Ovary (tissue), 10 donors: ENCODE measurements at places on chromosomes 12 and 14.

GRCh38 chr14:100566119-100566518 is 21.1 kb downstream of the BEGAIN start:
- no peak for DNase-seq

- no peak for DNase-seq
Measured at GRCh38 chr12:88433997-88434703, 146.1 kb downstream of the KITLG start.

DNA sequence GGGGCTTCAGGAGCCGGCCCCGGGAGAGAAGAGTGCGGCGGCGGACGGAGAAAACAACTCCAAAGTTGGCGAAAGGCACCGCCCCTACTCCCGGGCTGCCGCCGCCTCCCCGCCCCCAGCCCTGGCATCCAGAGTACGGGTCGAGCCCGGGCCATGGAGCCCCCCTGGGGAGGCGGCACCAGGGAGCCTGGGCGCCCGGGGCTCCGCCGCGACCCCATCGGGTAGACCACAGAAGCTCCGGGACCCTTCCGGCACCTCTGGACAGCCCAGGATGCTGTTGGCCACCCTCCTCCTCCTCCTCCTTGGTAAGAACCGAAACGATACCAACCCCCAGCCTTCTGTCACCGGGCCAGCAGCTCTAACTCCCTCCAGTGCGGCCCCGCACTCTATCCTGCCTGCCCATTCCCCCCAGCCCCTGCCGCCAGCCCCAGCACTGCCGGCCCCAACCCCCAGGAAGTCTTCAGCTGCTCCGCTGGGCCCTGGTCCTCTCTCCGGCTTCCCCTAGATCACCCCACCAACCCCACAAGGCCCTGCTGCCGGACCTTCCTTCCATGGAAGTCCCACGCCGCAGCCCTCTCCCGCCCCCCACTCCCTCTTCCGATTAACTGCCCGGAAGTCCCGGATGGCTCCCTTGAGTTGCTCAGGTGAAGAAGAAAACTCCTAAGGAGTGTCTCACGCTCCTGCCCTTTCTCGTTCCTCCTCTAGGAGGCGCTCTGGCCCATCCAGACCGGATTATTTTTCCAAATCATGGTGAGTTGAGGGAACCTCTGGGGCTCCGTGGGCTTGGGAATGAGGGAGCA is 693 bp downstream of the LRP10 start:
- DNase-seq: peak; percentile 87

GRCh38 chr12:93174048-93174447 is 203.7 kb upstream of the NUDT4 start:
- no peak for DNase-seq

GRCh38 chr12:116249938-116250337 is 27.6 kb downstream of the MED13L start:
- DNase-seq: no peak

- DNase-seq: peak; percentile 50
Measured at GRCh38 chr12:32533971-32534590, 134.7 kb downstream of the FGD4 start.

DNA sequence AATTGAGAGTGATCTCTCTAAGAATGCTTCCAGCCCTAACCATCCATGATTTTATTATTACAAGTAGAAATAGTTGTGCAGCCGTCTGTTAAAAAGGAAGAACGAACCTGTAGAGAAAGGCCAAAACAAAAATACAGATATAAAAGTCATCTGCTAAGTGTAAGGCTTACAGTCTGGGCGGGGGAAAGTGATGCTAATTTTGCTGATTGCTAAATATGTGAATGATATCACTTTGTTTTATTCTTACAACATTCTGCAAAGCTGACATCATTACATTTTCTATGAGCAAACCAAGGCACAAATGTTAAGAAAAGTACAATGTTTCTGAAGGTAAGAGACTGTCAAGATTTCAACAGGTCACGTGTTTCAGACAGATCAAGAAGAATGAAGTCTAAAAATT is 101.5 kb upstream of the RAP1B start:
- no peak for DNase-seq

DNA sequence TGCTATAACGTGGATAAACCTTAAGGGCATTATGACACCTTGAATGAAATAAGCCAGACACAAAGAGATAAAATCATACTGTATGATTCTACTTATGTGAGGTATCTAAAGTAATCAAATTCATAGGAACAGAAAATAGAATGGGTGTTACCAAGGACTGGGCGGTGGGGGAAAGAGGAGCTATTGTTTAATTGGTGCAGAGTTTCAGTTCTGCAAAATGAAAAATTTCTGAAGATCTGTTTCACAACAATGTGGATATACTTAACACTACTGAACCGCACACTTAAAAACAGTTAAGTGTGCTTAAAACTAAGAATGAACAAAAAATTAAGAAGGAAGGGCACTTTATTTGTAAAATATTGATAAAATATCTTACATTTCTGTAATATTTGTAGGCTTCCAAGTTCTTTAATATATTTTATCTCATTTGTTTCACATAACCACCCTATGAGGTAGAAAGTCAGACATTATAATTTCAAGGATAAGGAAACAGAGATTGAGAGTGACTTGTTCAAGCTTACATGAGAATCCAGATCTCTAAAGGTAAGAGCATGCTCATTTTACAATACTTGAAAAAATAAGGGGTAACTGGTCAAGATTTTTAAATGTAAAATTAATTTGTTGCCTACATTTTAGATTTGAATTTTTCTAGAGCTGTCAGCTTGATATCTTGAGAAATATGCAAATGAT is 14.9 kb downstream of the LTA4H start:
- no peak for DNase-seq

DNA sequence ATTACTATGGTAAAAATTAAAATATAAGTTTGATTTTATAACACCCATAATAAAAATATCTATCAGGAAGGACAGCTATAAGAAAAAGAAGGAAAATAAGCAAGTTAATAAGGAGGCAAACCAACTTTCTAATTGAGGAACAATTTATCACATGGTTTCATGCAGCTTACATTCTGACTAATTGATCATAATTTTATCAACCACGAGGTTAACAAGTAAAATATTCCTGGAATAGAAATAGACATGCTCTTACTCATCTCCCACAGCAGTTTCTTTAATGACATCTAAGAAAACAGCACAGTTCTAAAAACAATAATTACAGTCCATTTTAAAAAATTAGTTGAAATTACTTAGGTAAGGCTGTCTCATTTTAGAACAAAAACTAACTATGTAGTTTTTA is 130.8 kb upstream of the KRR1 start:
- no peak for DNase-seq

GRCh38 chr12:84599539-84599938 is 313.1 kb downstream of the SLC6A15 start:
- DNase-seq: no peak

- no peak for DNase-seq
Measured at GRCh38 chr12:124874988-124875802, 11.5 kb upstream of the SCARB1 start.

DNA sequence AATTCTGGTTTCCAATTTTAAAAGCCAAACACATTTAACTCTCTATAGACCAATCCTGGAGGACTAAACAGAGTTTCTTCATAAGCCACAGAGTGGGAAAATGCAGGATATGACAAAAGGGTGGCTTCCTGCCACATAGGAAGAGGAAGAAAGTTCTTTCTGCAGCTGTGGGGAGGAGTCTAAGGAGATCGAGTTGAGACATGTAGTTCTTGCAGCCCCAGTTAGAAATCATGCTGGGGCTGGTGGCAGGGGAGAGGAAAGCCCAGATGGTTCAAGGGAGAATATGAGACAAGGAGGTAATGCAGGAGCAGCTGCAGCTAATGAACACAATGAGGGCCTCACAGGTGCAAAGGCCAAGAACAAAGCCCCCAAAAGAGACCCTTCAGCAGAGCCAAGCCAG is 85.0 kb upstream of the ARID2 start:
- DNase-seq: no peak

DNA sequence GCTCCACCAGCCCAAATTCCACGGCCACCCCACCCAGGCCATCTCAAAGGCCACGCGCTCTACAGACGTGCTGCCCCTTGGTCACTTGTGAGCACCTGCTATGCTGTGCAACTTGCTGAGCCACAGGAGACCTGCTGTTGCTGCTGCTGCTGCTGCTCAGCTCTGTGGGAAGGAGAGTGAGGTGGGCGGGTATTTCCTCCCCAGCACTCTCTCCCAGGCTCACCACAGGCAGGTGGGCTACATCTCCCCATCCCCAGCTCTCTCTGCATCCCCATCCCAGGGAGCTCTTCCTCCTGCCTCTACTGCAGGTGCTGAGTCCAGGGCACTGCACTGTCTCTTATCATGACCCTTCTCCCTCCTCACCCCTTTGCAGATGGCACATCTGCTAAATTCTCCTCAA is 306.9 kb downstream of the BCL11B start:
- no peak for DNase-seq

DNA sequence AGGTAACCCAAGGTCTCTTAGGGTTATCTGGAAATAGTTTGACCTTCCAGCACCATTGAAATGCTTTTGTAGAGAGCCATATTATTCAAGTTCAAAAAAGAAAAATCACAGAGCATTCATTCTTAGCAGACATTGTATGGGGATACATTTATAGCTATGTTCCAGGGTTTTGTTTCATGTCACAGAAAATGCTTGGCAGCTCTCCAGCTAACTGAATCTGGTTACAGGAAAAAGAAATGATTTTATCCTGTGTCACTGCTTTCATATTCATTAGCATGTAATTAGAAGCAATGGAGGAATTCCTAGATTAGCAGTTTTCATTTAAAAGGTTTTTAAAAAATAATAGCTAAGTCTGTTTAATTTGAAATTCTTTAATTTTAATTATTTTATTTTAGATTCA is 78.9 kb downstream of the SNAPC1 start:
- DNase-seq: no peak

DNA sequence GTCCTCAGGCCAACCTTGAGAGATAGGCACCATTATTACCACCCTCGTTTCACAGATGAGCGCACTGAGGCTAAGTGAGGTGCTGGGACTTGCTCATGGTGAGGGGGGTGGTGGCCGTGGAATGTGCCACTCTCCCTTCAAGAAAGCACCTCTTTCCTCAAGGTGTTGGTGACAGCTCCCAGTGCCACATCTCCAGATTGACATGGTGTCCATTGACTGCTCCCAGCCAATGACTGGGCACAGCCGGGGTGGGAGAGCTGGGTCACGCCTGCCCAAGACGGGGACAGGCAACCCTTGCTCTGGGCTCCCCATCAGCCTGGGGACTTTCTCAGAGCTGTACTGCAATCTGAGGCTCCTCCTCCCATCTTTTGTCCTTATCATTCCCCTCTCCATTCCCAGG is 21.0 kb upstream of the MYL2 start:
- no peak for DNase-seq

DNA sequence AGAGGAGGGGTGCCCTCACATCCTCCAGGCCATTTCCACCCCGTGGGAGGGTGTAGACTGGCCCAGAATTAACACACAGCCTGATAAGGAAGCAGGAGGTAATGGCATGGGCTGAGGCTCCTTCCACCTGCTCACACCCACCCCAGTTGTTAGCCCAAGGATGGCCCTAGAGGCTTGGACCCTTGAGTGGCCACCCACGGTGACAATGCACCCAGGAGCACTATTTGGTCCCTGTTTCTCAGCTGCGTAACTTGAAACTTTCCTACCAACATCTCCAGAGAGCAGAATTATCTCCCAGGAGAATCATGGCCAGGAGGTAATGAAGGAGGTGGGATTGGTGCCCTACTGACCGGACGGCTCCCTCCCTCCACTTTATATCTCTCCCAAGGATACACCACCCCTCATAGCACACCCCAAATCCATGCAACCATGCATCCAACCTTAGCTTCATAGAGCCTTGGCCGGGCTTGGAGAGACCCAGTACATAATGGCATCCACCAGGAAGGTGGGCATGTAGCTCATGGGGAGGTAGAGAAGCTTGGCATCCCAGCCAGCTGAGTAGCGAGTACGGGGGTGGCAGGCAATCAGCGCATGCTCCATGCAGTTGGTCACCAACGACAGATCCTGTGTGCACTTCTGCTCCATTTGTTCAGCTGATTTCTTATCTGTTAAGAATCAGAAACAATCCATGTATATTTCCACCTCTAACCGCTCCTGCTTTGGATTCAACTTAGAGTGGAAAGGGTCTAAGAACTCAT is 5.6 kb downstream of the RDH16 start:
- no peak for DNase-seq

- no peak for DNase-seq
Measured at GRCh38 chr14:103699261-103699661, 16.0 kb downstream of the XRCC3 start.

DNA sequence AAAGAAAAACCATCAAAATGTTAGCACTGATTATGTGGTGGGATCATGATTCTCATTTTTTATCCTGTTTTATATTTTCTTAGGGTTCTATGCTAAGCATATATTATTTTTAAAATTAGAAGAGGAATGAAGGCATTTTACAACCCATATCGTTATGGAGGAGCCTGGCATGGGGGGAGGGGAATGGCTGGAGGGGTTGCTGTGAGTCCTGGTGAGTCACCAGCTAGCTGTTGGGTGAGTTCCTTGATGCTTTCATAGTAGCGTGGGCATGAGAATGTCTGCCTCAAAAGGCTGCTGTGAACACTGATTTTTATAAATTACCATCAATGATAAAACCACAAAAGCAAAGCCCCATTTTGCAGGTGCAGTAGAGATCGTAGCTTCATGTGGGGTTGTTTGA is 46.9 kb downstream of the C14orf132 start:
- DNase-seq: no peak

- no peak for DNase-seq
Measured at GRCh38 chr14:31205681-31206535, 1.7 kb downstream of the HECTD1 start.

DNA sequence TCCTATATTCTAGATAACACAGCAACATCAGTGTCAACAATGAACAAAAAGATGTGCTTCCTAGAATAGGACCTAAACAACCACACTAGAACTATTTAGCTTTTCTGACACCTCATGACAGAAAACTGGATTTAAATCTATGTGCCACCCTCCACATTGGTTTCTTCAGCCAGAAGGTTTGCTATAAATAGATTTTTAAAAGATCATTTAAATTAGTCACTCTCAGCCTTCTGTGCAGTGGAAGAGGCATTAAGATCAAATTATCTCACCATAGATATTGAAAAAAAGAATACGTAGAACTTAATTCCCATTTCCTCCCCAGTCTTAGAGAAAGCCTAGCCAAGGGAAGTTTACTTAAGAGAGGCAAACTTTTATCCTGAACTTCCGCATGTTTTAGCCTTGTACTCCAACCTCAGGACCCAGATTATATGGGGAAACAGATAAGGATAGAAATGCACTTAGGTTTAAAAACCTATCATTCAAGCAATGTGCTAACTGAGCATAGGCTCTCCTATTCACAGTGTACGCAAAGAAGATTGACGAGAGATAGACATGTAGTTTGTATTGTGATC is 59.6 kb downstream of the NELL2 start:
- no peak for DNase-seq

DNA sequence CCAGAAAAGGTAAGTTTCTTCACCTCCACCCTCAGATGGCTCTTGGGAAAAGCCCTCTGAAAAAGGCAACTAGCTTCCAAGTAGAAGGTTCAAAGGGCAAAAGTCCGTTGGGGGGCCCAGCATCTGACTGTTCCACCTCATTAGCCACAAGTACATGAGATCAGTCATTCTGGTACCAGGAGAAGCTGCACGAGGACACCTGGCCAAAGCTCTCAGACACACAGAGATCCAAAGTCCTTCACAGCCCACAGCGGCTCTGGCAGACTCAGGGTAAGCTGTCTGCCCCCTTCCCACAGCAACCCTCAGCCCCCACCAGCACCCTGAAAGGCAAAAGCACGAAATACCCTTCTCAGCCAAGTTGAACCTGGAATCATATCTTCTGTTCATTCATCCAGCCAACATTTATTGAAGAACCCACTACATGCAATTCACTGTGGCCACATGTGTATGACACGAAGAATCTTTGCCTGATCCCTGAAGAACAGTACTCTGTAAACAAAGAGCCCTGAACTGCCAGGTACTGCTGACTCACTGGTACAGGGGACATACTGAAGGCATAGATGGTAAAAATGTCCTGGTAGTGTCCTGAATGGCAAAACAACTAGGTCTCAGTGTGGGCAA is 19.0 kb downstream of the SLC7A7 start:
- no peak for DNase-seq
